ENCODE measurements at places on chromosomes 2 and 18. TPM values are rescaled to one million over a fixed set of nuclear protein-coding genes. Genes with fewer than 3 reads are reported as not detected.

The GPR35 gene
- 0.52 TPM for total RNA-seq

The GCG gene
- total RNA-seq, result not detected

The BCL2 gene
- total RNA-seq, result 0.86 TPM

The PROKR1 gene
- not detected for total RNA-seq

The ARL4C gene
- total RNA-seq, result 17.4 TPM

The GALNT14 gene
- 0.17 TPM for total RNA-seq

The FMNL2 gene
- total RNA-seq, result 31.8 TPM

The SERPINB5 gene
- total RNA-seq, result 0.34 TPM

The GLI2 gene
- 4.0 TPM for total RNA-seq

The CCDC121 gene
- total RNA-seq, result 3.0 TPM

The UGT1A8 gene
- not detected for total RNA-seq

The ABCB11 gene
- under 0.01 TPM for total RNA-seq

The CYP1B1 gene
- 76.6 TPM for total RNA-seq

The DSG2 gene
- 2.2 TPM for total RNA-seq

The DARS1 gene
- 138 TPM for total RNA-seq

The ATOH8 gene
- 29.5 TPM for total RNA-seq

The PSMA8 gene
- total RNA-seq, result not detected

The FAM237A gene
- not detected for total RNA-seq

The DLGAP1 gene
- 0.34 TPM for total RNA-seq

The MALL gene
- total RNA-seq, result 13.4 TPM

The CCDC178 gene
- total RNA-seq, result 0.94 TPM

The STARD6 gene
- 0.17 TPM for total RNA-seq

The IGFBP2 gene
- total RNA-seq, result 2.0 TPM

The TANC1 gene
- 14.7 TPM for total RNA-seq

The C2orf72 gene
- total RNA-seq, result not detected

The SRD5A2 gene
- not detected for total RNA-seq

The NOL4 gene
- total RNA-seq, result not detected

The HOXD13 gene
- not detected for total RNA-seq

The AQP4 gene
- total RNA-seq, result not detected

The BOK gene
- total RNA-seq, result 9.3 TPM

The SCN7A gene
- total RNA-seq, result 14.3 TPM

The TMEM198 gene
- total RNA-seq, result 1.3 TPM

The KCNK3 gene
- total RNA-seq, result under 0.01 TPM

The PDE1A gene
- 27.9 TPM for total RNA-seq

The MAB21L4 gene
- not detected for total RNA-seq

The UCN gene
- total RNA-seq, result 0.16 TPM

The HRH4 gene
- under 0.01 TPM for total RNA-seq

Measured in bronchial smooth muscle cell (primary cell).